GM06990 (cell line): ENCODE measurements at places on chromosomes 13 and 19.

DNA sequence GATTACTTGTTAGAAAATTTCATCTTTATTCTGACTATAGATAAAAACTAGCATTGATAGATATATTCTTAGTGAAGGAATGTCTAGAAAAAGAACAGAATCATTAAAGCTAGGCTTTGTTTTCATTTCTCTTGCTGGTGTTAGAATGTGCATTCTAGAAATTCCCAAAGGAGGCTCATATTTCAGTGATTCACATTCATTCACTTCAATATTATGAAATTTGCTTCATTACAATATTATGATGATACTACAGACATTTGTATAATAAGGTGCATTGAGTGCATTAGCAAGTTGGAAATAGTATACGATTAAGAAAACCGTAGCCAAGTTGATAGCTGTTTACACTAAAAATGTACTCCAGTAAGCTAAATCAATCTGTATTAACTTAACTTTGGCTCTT is 70.7 kb upstream of the MYCBP2 start:
- DNase-seq: no peak

- no peak for DNase-seq
These were observed 103.8 kb downstream of the FGF14 start for GRCh38 chr13:102298051-102298450.

GRCh38 chr13:77674852-77675251 is 22.6 kb upstream of the SLAIN1 start:
- DNase-seq: no peak

DNA sequence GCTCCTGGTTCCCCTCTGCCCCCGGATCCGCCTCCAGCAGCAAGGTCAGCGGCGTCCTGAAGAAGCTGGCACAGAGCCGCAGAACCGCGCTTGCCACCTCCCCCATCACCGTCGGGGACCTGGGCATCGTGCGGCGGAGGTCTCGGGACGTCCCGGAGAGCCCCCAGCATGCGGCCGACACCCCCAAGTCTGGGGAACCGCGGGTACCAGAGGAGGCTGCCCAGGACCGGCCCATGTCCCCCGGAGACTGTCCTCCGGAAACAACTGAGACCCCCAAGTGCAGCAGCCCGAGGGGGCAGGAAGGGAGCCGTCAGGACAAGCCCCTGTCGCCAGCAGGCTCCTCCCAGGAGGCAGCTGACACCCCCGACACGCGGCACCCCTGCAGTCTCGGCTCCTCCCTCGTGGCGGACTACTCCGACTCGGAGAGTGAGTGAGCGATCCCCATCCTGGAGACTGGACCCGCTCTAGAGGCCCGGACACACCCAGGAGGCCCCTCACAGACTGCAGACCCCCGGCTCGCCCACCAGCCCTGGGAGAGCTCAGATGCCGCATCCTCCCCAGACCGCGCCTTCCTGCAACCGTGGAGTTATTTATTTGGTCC is 1.6 kb upstream of the MRI1 start:
- DNase-seq: no peak

DNA sequence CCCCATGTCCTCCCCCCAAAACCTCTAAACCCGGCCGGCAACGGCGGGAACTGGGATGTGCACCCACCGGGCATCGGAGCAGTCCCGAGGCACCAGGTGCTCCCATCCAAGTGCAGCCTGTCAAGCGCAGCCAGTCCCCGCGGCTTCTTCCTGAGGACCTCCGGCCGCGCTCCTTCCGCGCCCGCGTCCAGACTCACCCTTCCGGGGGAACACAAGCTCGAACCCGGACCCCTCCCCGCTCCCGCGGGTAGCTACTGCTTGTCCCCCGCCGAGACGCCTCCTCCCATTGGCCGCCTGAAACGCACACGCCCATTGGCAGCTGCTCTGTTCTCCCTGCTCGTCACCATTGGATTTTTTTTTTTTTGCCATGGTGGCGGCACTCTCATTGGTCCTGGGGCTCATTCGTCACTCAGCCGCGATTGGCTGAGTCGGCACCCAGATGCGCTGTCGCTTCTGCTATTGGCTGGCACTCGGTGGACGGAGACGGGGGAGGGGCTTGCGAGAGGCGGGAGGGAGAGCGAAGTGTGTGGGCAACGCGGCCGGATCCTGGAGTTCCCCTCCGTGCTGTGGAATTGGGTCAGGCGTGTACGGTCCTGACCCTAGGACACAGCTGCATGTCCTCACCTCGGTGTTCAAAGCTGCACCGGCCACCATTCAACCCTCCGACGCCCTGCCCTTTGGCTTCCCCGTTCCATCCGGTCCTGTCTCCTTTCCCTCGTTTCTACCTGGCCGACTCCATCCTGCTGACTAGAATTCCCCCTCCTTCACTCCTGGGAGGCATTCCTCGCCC is at the start of gene TYK2:
TYK2 (minus strand) TSS at position 260 of the 790 bp plus-strand sequence. CDS start 2,166 bp downstream, outside the sequence.
- DNase-seq: peak; percentile 99

DNA sequence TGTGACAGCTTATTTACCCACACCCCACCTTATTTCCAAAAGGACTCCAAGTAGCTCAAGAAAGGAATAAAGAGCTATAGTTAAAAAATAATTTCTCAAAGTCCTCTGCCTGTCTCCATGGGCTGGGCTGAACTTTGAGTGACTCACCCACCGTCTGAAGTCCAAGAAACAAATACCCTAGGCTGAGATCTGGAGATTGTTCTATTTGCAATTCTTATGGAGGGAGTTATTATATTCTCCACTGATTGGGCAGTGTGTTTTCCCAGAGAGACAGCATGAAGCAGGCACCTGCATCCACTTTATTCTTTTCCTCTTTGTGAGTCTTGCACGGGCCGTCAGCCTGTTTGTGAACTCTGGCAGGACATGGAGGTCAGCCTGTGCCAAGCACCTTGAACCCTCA is 63.2 kb downstream of the SHISA2 start:
- no peak for DNase-seq

DNA sequence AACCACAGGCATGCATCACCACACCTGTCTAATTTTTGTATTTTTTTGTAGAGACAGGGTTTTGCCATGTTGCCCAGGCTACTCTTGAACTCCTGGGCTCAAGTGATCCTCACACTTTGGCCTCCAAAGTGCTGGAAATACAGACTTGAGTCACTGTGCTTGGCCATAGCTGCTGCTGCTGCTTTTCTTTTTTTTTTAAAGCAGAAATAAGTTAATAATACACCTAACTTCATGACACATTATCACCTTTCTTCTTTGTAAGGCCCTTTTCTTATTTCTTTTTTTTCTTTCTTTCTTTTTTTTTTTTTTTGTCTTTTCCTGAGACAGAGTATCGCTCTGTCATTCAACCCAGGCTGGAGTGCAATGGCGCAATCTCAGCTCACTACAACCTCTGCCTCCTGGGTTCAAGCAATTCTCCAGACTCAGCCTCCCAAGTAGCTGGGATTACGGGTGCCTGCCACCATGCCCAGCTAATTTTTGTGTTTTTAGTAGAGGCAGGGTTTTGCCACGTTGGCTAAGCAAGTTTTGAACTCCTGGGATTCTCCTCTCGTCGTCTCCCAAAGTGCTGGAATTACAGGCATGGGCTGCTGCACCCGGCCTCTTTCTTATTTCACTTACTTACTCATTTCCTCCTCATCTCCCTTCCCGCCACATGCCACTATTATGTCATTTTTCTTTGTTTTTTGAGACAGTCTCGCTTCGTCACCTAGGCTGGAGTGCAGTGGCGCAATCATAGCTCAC is 8.7 kb downstream of the SHKBP1 start:
- no peak for DNase-seq

DNA sequence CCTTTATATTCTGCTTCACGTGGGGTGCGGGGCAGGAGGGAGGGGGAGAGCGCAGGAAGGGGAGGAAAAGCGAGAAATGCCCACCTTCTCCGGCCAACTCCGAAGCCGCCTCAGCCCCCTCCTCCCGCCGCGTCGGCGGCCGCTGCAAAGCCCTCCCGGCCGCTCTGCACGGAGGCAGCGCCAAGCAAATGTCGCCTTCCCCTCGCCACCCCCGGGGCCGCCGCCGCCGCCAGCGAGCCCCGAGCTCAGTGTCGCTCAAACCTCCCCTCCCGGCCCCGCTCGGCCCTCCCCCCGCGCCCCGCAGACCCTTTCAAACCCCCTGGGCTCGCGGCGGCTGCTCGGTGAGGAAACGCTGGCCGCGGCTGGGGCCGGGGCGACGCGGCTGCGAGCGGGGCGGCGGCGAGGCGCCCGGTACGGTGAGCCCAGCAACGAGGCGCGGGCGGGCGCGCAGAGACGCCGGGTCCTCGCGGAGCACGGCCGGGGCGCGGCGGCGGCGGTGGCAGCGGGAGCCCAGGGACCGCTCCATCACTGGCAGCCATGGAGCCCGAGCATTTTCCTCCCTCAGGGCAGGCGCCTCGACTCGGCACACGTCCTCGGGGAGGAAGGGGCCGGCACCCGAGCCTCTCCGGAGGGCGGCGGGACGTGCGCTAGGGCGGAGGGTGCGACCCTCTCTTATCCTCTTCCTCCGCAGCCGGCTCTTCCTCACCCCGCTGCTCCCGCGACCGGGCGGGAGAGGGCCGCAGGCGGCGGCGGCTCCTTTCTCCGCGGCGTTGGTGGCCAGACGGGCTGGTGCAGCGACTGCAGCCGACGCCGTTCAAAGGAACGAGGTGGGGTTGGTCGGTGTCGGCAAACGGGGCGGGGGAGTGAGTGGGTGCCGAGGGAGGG is 463 bp upstream of the TSC22D1 start:
- DNase-seq: peak; percentile 52

DNA sequence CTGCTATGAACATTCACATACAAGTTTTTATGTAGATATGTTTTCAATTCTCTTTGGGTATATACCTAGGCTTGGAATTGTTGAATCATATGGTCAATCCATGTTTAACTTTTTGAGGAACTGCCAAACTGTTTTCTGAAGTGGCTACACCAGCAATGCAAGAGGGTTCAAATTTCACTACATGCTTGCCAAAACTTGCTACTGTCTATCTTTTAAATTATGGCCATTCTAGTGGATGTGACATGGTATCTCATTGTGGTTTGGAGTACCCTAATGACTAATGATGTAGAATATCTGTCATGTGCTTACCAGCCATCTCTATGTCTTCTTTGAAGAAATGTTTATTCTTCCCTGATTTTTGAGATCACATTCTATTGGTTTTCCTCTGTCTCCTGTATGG is 860.3 kb downstream of the DIAPH3 start:
- DNase-seq: no peak

GRCh38 chr13:41631296-41631965 is 174.1 kb downstream of the RGCC start:
- DNase-seq: no peak

GRCh38 chr13:19674898-19675297 is 41.4 kb downstream of the MPHOSPH8 start:
- DNase-seq: no peak

DNA sequence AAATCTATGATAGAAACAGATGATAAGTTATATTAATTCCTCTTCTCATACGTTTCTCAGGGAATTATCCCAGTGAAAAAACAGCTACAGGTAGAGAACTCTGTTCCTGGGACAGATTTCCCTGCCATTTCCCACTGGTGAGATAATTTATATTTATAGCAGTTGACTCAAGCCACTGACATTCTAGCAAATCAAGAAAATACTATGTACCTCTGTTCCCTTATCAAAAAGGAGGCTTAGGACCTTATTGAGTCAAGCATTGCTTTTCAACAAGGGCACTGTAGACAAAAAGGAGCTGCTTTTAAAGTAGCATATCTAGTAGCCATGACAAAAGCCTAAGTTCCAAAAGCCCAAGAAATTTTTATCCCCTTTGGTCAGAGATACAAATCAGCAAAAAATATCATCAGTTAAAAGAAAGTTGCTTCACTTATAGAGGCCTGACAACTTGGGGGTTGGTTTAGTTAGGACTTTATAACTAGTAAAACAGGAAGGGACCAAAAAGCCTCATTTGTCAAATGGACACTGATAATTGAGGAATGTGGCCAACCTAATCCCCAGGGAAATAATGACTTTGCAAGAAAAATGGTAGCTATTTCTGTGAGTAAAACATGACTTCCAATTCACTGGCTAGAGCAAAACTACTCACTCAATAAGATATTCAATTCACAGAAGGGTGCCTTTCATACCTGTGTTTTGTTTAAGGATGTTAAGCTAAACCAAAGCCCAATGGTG is 652.5 kb downstream of the SLITRK1 start:
- no peak for DNase-seq

DNA sequence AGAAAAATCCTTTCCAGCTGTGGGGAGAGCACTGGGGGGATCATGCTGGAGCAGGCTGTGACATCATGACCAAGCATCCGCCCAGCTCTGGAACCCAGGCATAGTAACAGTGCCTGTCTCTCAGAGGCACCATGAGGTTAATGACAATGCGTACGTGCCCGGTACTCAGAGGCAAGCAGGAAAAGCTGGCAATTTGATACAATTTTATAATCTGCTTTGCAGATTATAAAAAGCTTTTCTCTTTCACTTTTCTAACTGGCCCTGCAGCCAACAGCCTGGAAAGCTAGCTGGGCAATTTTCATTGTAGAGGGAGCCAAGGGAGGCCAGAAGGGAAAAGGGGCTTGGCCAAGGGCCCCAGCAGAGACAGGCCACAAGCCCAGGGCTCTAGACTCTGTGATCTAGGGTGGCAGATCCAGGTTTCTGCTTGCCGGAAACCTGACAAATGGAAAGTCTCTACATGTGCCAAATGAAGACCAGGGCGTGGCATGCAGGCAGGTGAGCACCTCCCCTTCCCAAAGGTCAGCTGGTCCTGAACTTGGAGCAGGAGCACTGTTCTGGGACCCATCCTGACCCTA is 22.7 kb downstream of the VRK3 start:
- DNase-seq: no peak

DNA sequence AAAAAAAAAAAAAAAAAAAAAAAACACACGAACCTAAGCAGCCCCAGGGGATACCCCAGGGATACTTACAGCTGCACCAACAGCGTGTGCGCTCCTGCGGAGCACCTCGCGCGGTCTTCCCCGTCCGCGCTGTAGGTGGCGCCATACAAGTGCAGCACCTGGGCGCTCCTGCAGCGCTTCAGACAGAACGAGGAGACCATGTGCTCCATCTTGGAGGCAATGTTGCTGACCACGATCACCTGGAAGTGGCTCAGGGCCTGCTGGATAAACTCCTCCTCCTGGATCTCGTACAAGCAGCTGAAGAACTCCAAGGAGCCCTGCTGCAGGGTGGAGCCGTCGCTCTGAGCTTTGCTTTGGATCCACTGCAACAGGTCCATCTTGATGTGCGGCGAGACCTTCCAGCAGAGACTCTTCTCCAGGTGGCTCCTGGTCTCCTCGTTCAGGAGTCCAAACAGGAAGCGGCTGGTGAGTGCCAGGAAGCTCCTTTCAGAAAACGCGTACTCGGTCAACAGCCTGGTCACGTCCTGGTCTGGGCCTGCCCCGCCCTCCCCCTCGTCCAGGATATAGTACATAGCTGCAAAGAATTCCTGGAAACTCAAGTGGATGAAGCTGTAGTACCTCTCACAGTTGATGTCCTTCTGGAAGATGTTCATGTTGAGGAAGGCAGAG is 14.5 kb downstream of the NLRP12 start:
- DNase-seq: no peak

GRCh38 chr13:40562975-40563349 is 103.5 kb downstream of the FOXO1 start:
- DNase-seq: peak; percentile 15

DNA sequence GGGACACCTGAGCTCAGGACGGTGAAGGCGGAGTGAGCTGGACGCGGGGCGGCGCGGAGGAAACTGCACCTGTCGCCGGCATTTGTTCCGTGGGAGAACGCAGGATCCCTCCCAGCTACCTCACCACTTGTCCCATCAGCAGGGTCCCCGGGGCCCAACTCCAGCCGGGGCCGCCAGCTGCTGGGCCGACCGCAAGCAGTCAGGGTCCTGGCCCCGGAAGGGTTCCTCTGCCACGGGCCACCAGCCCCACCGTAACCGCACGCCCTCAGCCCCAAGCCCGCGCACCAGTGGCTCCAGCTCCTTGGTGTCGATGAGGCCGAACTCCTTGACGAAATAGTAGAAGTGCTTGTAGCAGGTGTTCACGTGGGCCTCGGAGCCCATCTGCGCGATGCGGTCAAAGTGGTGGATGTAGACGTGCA is 19.6 kb downstream of the MOB3A start:
- DNase-seq: peak; percentile 24
